ENCODE measurements at places on chromosomes 3 and 15.

DNA sequence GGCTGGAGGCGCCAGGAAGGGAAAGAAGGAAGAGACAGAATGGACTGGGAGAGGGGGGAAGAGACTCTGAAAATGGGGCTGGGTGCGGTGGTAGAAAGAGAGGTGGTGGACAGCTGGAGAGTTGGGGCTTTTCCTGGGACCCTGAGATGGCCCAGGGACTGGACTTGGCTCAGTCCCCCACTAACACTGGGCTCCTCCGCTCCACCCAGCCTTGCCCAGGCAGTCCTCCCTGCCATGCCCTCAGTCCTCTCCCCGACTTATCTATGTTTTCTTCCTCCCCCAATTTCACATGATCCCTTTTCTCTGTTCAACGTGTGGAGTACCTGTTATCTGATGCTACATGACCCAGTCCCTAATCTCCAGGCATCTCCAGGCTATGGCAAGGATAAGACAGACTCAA, 6.3 kb upstream of the HCN4 start:
- DNase-seq = no peak

GRCh38 chr3:94360987-94361386, 298.1 kb downstream of the NSUN3 start:
- DNase-seq = no peak

- DNase-seq = no peak
Observed at GRCh38 chr3:124570232-124570631, 160.0 kb upstream of the UMPS start.

DNA sequence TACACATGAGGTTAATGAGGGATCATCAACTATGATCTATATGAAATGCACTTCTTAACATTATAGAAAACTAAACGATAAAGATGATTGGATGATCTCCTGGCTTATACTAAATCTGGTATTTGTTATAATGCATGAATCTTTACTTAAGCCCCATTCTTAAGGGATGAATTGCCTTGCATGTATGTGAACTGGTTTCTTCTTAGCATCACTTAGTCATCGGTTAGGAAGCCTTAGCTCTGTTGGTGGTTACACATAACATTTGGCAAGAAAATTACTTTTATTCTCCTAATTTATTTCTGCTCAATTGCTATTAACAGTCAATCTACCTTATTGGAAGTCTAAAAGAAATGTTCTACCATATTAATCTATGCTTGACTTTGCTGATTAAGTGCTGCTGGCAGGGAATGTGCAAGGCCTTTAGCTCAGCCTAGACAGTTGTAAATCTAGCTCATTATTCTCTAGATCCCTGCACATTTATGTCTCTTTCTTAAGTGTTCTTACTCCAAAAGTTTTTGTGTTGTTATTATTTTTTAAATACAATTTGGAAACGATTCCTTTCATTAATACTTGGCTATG, 356.0 kb downstream of the ZPLD1 start:
- no peak for DNase-seq

- DNase-seq = no peak
Observed at GRCh38 chr3:36680952-36681351, 83.4 kb downstream of the DCLK3 start.

Data from activated CD4-positive, CD25-positive, alpha-beta regulatory T cell treated with anti-CD3 and anti-CD28 coated beads, Interleukin-2, amount 50 U/mL, for 72 hours (primary cell).